ENCODE measurements at places on chromosomes 11 and 22.

GRCh38 chr22:24120044-24120443 is 61.2 kb upstream of the SUSD2 start:
- DNase-seq, result no peak

- DNase-seq, result no peak
Measured at GRCh38 chr11:13055200-13055599, 46.1 kb downstream of the RASSF10 start.

GRCh38 chr22:48362721-48363404 is 1464.8 kb downstream of the BRD1 start:
- no peak for DNase-seq

- DNase-seq, result no peak
Measured at GRCh38 chr11:65650547-65651338, 12.0 kb downstream of the RELA start.

- DNase-seq, result no peak
Measured at GRCh38 chr22:37568448-37569008, 8.2 kb downstream of the CDC42EP1 start.

DNA sequence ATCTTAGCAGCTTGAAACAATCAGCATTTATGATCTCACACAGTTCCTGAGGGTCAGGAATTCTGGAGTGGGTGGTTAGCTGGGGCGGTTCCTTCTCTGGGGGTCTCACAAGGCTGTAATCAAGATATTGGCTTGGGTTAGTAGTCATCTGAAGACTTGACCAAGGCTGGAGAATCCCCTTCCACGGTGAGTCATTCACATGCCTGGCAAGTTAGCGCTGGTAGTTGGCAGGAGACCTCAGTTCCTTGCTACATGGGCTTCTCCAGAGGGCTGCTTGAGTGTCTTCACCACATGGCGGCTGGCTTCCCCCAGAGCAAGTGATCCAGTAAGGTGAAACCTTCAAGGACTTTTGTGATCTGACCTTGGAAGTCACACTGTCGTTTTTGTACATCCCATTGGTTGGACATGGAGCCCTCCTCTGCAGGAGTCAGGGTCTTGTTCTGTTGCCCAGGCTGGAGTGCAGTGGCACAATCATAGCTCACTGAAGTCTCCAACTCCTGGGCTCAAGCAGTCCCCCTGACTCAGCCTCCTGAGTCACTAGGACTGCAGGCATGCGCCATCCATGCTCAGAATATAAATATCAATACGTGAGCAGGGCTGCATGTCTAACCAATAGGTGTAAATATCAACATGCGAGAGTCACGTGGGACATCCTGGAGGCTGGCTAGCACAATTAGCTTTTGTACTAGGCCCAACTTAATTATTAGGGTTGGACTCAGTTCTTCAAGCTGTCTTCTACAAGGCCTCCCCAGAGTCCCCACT is 7.2 kb upstream of the NIPSNAP1 start:
- no peak for DNase-seq
